ENCODE measurements at places on chromosomes 3 and 15.
A peak's percentile ranks its signal among the peaks of the same experiment; 100 is the strongest.

- DNase-seq: no peak
Measured at GRCh38 chr15:29364426-29365078, 94.9 kb upstream of the NSMCE3 start.

GRCh38 chr3:123390865-123391600, 57.9 kb downstream of the ADCY5 start:
- DNase-seq: no peak

DNA sequence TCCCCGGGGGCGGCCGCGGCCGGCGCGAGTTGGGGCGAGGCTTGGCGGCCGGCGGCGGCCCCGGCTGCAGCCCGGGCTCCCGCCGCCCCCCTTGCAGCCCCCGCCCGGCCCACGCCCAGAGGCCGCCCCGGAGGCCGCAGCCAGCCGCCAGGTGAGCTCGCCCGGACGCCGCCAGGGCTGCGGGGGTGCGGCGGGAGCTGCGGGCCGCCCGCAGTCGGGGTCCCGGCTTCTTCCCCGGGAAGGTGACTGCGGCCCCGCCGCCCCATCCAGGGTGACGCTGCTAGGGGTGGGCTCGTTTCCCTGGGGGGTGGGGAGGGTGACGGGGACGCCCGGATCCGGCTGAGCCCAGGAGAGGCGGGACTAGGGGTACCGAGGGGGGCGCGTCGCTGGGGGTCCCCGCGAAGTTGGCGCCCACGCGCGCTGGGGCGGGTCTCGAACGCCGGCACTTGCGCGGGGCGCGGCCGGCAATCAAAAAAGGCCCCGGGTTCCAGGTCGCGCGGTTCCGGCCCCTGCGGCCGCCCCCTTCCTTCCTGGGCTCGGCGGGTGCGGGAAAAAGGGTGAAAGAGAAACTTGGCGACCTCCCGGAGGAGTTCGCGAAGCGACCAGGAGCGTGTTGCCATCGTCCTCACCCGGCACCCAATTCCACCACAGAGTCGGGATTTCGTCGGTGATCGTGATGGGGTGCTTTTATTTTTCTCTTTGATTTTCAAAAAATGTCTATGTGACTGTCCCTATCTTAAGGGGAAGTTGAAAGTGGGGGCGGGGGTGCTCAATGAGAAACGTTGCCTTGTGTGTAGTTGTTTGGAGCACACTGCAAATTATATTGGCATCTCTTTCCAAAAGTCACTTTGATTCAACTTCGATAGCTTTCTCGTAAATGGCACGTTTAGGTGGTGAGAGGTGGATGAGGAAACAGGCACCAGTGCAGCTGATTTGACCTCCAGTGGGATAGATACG, 619 bp downstream of the ATXN7 start:
- DNase-seq: peak; percentile 27

DNA sequence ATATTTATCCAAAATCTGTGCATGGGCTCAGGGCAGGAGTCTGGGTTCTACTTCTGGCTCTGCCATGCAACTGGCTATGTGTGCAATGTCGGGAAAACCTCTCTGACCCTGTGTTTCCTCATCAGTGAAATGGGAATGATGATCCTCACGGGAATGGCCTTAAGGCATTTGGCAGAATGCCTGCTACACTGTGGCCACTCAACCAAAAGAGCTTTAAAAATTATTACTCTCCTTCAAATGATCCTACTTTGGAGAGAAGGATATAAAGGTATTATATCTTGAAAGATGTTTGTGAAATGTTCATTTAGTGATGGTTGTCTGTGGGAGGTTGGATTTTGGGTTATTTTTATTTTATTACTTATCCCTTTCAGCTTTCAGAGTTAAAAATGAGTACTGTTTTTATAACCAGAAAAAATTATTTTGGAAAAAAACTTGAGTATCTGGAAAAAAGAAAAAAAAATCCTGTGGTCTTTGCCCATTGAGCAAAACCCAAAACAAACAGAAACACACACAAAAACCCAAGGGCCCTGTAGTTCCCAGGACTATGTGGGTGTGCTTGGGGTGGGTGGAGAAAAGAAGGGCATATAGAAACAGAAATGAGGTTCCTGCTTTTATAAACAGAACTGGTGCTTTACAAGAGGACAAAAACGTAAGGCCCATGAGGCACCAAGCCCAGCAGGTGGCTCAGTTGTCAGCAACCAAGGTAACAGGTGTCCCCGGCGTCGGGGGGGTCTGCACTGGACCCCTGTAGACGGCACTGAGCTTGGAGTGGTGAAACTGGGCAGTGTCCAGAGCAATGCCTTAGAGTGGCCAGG, 22.0 kb downstream of the RGMA start:
- DNase-seq: no peak

DNA sequence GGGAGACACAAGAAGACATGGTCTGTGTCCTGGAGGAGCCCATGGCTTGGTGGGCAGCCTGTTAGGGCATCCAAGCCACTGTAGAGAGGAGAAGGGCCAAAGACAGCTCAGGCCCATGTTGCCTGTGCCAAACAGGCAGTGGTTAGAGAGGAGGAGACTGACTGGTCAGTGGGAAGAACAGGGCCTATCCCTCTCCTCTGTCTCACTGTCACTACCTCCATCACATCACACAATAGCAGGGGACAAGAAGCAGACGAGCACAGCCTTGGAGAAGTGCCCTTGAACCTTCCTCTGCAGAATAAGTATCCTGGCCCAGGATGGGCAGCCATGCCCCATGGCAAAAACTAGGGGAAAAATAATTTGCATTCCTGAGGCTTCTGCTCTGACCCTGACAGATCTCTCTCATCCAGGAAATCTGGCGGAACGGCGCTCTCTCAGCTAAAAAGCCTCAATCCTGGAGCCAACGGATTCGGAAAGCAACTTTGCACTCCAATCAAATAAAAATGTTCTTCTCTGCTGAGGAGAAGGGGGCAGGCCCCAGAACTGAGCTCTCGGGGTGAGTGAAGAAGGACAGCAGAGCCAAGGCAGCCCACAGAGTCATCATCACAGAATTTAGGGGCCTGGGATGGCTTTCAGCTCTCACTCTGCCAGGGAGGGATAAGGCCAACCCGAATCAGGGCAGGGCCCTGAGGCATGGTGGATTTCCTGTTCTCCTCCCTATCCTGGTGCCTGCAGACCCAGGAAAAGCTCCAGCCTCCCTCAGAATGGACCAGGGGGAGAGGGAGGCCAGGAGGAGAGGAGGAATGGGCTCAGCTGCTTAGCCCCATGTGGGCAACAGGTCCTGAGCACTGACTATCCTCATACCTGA, 1.6 kb downstream of the SHF start:
- DNase-seq: no peak

GRCh38 chr3:79767905-79768267, at the start of gene ROBO1:
TSS of gene ROBO1 (minus strand) at chr3:79767998.
- DNase-seq: no peak

- no peak for DNase-seq
Measured at GRCh38 chr3:66153481-66154443, 67.0 kb upstream of the SLC25A26 start.

GRCh38 chr15:61243983-61244593, 15.0 kb upstream of the RORA start:
- DNase-seq: no peak

DNA sequence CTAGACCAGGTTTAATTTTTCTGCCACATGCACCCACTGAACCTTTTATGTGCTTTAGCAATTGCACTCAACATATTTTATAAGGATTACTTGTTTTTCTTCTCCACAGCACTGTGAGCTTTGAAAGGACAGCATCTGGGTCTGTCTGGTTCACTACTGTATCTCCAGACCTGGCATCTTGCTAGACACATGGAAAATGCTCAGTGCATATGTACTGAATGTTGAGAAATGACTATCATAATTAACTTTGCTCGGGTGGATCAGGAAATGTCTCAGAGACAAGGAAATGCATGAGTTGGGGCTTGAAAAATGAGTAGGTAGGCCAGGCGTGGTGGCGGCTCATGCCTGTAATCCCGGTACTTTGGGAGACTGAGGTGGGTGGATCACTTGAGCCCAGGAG, 40.2 kb downstream of the DOCK3 start:
- DNase-seq: no peak

GRCh38 chr15:59437817-59438624, at the start of gene FAM81A:
TSS of gene FAM81A (plus strand) at chr15:59438186. CDS start at chr15:59458627, 20,441 bp downstream.
- no peak for DNase-seq

DNA sequence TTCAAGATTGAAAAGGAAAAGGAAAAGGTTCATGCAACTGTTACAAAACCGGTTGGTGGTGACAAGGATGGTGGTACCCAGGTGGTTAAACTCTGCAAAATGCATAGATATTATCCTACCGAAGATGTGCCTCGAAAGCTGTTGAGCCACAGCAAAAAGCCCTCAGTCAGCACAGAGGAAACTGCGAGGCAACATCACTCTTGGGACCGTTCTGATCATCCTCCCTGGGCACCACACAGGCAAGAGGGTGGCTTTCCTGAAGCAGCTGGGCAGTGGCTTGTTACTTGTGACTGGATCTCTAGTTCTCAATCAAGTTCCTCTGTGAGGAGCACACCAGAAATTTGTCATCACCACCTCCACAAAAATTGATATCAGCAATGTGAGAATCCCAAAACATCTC, 86.9 kb downstream of the PLCH1 start:
- no peak for DNase-seq

- DNase-seq: no peak
Measured at GRCh38 chr3:11661827-11662226, 18.1 kb upstream of the VGLL4 start.

DNA sequence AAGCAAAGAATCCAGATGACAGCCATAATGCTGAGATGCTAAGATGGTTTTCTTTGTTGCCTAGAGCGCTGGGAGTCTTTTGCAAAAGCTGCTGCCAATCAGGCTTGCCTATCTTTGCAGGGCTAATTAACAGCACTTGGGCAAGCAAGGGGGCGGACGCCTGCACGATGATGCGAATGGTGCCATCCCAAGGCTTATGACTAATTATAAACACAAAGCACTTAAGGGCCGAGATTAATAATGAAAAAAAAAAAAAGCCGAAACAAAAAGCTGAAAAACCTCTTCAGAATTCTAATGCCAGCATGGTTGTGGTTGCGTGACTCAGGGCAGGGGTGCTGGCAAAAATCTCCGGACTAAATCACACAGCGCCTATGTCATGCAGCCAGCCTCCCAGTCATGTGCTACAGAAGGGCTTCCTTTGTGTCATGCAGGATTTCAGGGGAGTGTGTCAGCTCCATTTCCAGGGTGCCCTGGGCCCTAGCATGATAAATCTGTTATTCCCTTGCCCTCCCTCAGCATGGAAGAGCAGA, 185.0 kb upstream of the ANKRD28 start:
- DNase-seq: no peak

DNA sequence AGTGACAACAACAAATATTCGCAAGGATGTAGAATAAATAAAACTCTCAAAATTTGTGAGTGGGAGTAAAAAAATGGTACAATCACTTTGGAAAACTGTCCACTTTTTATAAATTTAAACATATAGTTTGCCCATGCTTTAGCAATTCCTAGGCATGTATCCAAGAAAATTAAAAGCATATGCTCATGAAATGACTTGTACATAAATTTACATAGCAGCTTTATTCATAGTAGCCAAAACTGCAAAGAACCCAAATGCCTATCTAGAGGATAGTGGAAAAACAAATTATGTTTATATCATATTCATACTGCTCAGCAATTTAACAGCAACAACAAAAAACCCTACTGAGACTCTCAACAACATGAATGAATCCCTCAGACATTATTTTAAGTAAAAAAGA, 363.6 kb upstream of the CCDC54 start:
- no peak for DNase-seq

DNA sequence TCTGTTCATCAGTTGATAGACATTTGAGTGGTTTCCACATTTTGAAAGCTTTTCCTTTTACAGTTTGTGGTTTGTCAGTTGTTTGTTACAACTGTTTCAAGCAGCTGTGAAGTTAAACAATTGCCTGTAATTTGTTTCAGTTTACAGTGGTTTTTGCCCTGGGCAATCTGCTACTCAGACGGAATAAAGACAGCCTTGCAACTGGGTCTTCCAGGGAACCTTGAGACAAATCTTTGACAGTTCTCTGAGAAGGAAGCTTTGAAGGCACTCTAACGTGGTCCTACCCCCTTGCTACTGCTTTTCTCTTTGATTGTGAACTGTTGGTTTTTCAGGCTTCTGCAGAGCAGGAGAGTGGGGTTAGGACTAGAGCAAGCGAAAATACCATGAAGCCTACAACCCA, 28.0 kb downstream of the LRRC28 start:
- DNase-seq: no peak

DNA sequence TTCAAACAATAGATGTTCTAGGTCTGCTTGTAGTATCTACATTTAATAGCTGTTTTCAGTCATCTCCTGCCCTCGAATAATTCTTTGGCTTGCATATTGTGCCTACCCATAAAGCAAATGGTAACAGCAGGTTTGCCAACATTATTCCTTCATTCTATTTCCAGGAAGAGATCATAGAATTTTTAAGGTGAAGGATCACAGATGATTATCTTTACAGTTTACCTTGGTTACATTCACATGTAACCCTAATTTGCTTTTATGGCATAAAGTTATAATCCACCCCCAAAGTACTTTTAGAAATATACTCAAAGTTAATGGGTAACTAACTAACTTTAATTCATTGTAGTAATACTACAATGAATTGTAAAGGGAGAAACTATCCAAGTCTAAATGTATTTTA, 315.5 kb downstream of the NSUN3 start:
- DNase-seq: no peak

Data from stimulated activated CD8-positive, alpha-beta memory T cell treated with anti-CD3 and anti-CD28 coated beads, Interleukin-4, amount 100 ng/mL, for 4 hours (primary cell).